ENCODE measurements at places on chromosomes 16 and 17. TPM values are rescaled to one million over a fixed set of nuclear protein-coding genes. Genes with fewer than 3 reads are reported as not detected.

- no peak for DNase-seq
These were observed 7.5 kb upstream of the JUP start for GRCh38 chr17:41793784-41794539.

- DNase-seq = no peak
These were observed 19.1 kb upstream of the NCBP3 start for GRCh38 chr17:3865176-3865575.

- DNase-seq = no peak
These were observed 32.6 kb upstream of the ERN1 start for GRCh38 chr17:64162554-64162953.

DNA sequence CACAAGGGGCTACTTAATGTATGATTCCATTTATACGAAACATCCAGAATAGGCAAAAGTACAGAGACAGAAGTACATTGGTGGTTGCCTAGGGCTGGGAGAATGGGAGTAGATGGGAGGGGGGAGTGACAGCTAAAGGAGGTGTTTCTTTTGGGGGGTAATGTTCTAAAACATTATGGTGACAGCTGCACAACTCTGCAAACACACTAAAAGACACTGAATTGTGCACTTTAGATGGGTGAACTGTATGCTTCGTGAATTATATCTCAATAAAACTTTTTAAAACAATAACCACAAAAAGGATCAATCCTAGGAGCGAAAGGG, 661 bp downstream of the LYRM9 start:
- no peak for DNase-seq

DNA sequence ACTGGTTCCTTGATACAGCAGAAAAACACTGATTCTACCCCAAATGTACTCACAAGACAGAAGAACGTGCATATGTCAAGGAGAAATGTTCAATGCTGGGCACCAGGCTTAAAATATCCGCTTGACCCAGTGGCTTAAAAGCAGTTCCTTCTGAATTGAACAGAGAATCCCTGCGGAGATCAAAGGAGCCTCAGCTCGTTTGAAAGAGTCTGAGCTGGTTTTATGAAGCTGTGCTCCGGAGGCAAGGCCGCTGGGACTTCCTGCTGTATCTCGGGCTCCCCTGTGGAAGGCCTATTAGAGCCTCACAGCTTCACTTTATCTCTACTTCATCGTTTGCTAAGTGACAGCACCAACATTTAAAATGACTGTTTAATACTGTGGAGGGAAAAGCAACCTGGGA, 2.2 kb downstream of the LMF1 start:
- no peak for DNase-seq

ABCA6 gene
- 0.53 TPM for total RNA-seq

MCRIP2 gene
- 30.5 TPM for total RNA-seq

GRCh38 chr17:35051183-35051578, 12.3 kb downstream of the RFFL start:
- DNase-seq = peak; percentile 79

RAB34 gene
- 6.3 TPM for total RNA-seq

GRCh38 chr16:55302635-55303034, 21.4 kb upstream of the IRX6 start:
- DNase-seq = no peak

ADAT1 gene
- 93.9 TPM for total RNA-seq

DNA sequence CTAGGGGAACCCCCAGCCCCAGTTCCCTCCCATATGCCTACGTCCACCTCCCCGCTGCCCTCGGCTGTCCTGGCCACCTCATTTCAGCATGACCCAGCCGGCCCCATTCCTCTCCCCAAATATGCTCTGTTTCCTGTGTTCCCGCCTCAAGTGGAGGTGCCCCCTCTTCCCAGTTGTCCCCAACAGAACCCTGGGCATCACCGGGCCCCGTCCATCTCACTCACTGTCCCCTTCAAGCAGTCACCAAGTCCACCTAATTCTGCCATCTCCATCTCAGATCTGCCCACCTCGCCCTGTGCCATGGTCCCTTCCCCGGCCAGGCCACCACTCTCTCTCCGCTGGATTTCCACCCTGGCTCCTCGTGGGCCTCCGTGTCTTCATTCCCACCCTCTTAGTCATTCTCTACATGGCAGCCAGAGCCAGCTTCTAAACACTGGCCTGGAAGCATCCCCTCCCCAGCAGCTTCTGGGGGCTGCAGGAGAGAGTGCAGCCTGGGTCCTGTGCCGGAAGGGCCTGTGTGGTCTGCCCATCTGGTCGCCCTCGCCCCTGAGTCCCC, 12.8 kb downstream of the CDK3 start:
- no peak for DNase-seq

DNA sequence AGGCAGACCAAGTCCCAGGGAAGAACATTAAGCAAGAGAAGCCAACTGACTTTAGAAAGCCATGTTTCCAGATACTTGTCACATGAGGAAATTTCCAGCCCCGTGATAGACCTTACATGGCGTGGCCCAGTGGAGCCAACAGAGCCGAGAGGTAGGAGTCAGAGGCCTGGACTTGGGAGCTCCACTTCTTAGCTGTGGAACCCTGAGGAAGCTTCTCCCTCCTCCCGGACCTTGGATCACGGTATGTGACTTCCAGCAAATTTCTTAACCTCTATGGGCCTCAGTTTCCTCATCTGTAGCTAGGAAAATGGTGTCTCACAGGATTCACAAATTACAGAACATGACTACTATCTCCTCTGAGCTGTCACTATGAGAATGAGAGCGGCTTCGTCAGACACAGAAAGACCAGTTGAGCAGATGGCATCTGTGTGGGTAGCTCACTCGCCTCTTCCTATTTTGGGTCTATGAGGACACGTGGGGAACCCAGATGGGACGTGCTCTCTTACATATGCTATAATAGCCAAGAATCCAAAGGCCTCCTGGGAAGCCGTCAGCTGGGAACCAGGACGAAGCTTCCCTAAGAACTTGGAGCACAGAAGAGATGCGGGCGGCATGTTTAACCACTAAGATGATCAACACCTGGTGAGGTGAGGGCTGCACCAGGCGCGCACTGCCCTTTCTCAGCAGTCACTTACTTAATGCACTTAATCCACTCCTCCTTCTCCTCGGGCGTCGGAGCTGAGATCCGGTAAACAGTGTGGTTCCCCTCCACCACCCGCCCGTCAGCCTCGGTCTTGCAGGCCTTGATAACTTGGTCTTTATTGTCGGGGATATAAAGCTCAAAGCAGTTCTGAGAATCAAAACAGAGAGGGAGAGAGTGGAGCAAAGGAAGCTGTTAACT, 102.3 kb downstream of the CYTH1 start:
- DNase-seq = no peak

GRCh38 chr17:71192039-71192555, 928.7 kb upstream of the SOX9 start:
- no peak for DNase-seq

- no peak for DNase-seq
These were observed 61.6 kb downstream of the MRTFB start for GRCh38 chr16:14132696-14133048.

DNA sequence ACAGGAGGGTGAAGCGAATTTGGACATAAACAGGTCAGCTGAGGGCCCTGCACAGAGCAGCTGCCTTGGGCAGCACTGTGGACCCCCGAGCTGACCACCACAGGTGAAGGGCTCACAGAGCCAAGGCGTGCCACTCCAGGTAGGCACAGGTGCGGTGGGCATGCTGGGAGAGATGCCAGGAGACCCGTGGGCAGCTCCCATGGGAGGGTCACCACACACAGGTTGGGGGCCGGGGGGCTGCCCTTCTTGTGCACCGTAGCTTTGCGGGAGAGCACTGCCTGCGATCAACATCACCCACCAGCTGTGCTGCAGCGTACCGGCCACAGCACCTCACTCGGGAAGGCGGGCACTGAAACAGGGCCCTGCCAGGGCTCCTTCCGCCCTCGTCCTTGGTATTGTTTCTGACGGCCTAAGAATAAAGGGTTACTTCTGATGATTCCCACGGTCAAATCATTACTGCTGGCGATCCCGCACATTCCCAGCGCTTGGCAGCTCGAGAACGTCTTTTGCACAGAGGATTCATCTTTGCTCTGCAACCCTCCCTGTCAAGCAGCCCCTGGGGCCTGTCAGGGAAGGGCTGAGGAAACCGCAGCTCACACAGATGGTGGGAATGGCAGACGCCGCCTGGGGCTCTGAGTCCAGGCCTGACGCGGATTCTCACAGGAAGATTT, 181.7 kb downstream of the BANP start:
- DNase-seq = no peak

SPATA32 gene
- 0.41 TPM for total RNA-seq

DNA sequence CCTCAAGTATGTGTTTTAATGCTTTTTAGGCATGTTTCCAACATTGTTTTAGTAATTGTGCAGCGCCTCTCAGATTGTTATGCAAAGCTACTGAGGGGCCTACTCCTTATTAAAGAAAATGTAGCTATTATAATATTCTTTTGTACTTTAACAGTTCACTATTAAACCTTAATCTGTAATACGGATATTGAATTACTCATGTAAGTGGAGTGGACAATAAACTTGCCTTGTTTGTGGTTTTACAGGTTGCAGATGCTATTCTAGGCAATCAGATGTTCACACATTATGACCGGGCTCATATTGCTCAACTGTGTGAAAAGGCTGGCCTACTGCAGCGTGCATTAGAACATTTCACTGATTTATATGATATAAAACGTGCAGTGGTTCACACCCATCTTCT, 41.0 kb downstream of the PTRH2 start:
- no peak for DNase-seq

P3H4 gene
- 5.9 TPM for total RNA-seq

GRCh38 chr17:45098081-45098868, 34.0 kb downstream of the PLCD3 start:
- DNase-seq = no peak

SEPTIN1 gene
- 206 TPM for total RNA-seq

- DNase-seq = no peak
These were observed 593 bp downstream of the CDIPT start for GRCh38 chr16:29862383-29862883.

SECTM1 gene
- 5.3 TPM for total RNA-seq

CHST5 gene
- total RNA-seq = not detected

GRCh38 chr17:61383689-61384201, 15.9 kb upstream of the TBX2 start:
- DNase-seq = no peak

KRT9 gene
- total RNA-seq = not detected

DNA sequence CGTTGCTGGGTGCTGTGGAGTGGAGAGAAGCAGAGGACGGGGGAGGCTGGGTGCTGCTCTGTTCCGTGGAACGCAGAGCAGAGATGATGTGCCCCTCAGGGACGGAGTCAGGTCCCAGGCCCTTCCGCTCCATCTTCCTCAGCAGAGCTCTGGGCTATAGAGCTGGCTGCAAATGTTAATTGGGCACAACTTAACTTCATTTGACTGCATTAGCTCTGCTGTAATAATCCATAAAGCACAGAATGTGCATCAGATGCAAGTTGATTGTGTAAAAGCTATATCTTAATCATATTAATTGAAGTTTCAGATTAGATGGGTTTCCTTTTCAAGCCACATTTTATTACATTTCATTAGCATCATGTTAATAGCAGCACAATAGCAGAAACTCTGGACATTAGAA, 212.6 kb downstream of the ABCC12 start:
- DNase-seq = no peak

DNA sequence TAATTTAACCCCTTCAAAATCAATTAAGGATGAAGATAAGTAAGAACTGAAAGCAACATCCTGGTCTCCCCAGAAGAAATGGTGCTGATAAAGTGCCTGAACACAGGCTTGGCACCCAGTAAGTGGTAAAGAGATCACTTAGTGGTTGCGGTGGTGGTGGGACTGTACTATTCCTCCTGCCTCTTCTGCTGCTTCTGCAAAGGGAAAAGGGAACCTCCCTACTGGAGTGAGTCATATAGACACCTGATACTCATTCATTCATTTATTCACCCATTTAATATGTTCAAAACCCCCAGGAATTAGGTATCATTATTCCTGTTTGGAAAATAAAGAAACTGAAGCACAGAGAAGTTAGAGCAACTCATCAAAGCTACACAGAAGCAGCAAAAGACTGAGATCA, 60.6 kb downstream of the CDYL2 start:
- no peak for DNase-seq

GRCh38 chr17:72125226-72125651, 4.4 kb downstream of the SOX9 start:
- no peak for DNase-seq

DNA sequence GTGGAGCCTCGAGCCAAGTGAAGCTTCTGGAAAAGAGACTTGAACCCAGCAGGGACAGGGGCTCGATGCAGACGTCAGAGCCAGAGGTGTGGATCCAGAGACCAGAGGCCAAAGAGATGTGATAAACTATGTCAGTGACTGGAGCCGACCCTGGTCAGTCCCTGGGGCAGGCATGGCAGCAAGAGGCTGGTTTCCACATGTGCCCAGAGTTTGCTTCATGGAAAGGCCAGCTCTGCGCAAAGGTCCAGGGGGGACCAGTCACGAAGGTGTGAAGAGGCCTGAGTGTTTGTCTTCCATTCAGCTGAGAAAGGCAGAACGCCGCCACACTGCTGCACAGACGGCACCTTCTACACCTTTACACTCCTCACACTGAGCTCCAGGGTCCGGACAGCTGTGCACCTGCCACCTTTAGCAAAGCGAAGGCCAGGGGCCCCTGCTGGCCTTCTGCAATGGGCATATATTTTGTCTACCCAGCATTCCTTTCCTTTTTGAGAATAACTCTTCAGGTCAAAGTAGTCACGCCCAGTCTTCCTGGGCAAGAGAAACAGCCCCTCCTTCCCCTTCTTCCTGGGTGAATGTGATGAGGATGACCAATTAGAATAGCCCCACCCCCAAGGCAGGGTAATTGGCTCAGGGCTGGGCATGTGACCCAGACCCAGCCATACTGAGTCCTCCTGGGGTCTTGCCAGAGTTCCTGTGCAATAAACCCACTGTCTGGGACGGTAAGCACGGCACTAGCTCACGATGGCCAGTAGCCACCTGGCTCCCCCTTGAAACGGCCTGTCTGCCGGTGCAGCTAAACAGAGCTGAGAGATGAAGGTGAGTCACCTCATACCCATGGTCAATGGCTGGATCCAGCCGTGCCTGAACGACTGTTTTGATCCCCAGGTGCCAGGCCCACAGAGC, 2.3 kb upstream of the RPH3AL start:
- DNase-seq = no peak

CBFA2T3 gene
- not detected for total RNA-seq

OSGIN1 gene
- total RNA-seq = 1.2 TPM

DNA sequence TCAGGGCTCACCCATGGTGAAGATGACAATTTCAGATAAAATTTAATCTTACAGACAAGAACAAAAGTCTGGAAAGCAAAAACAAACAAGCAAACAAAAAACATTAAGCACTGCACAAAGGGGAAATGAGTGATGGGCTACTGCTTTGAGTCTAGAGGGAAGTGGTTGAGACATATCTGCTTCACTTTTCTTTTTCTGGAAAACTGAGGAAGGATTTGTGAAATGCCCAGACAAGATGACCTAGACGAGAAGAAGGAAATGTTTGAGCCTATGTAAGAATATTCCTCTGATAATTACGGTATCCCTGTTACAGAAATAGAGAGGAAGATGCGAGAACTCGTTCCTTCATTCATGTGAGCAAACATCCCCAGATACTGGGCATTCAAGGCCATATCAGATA, 11.5 kb upstream of the HYDIN start:
- DNase-seq = no peak

Data from CD4-positive, alpha-beta memory T cell (primary cell).